GM23338 (cell line): ENCODE measurements at places on chromosomes 11 and 22.

GRCh38 chr22:45314054-45314721, 4.5 kb downstream of the FAM118A start:
- no peak for DNase-seq

DNA sequence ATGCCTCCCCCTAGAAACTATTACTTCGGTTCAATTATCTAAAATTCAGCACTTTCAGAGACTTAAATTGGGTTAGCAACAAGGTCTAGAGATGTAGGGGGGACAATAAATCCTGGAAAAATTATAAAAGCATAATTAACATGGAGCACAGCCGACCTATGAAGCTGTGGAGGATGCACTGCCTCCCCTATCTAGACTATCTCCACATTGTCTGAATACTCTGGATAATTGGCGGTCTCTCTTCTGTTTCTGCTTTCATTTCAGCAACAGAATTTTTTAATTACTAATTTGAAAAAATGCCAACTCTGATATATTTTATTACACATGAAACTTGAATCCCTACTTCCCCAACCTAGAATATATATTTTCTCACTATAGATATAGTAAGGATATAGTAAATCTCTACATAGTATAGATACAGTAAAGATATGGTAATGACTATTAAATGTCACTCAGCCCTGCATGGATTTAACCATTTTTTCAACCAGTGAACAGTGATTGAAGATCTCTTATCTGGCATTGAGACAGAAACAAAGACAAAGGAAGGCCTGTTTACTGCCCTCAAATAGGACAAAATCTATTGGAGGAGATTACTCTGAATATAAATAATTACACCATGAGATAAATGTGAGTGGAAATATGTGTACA, 157.6 kb downstream of the BLID start:
- no peak for DNase-seq

DNA sequence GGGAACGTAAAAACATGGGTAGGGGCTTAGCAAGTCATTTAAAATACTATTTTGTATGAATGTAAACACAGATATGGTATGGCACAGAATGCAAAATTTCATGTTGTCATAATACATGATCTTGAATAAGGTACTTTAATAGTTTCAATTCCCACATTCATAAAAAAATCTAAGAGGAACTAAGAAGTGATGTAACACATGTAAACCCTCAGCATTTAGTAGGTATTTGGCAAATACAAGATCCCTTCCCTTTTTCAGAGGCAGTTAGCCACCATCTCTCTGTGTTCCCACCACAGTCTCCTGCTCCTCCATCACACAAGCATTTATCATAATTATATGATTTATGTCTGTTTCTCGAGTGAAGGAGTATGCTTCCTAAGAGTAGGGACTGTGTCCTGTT, 251.8 kb downstream of the TENM4 start:
- no peak for DNase-seq

DNA sequence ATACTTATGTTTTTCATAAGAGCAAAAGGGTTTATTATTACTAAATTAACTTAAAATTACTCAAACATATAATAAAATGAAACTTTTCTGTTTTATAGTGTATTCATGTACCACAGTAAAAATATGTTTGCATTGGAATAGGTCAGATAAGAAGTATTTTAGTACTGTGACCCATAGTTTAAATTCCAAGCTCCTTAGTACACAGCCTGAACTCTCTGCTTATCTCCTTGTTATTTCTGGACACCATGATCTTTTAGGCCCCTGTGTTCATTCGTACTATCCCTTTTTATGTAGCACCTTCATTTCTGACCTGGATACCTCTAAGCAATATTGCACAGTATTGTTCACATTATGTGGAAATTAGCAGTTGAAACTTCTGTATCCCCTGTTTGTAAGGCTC, 296.7 kb upstream of the SYN3 start:
- no peak for DNase-seq
